HT-29 (cell line): ENCODE measurements at places on chromosomes 5 and 9. TPM values are rescaled to one million over a fixed set of nuclear protein-coding genes. Genes with fewer than 3 reads are reported as not detected.

- no peak for DNase-seq
These were observed 25.9 kb upstream of the ZFAND5 start for GRCh38 chr9:72390907-72391306.

Gene FOXD1
- total RNA-seq, result 0.20 and 0.31 TPM in 2 replicates

Gene OR1J4
- not detected in 2 replicates for total RNA-seq

DNA sequence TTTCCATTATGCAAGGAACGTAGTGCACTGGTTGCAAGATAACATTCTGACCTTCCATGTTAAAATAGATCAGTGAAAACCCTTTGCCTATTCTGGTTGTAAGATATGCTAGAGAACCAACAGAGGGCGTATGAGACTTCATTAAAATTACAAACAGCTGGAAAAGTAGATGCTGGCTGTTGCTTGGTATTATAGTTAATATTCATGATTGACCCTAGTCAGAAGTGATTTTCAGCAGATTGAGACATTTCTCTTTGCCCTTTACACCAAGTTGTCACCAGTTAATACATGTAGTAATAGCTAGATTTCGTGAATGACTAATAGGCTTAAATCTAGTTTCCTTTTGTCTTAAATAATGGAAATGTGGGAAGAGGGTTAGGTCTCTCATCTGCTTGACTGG, 13.8 kb upstream of the FGF18 start:
- no peak for DNase-seq

Gene OR2V1
- not detected in 2 replicates for total RNA-seq

GRCh38 chr9:93064392-93065134, 6.1 kb downstream of the SUSD3 start:
- DNase-seq, result peak; percentile 16

GRCh38 chr5:201672-202071, 10.4 kb downstream of the LRRC14B start:
- no peak for DNase-seq

DNA sequence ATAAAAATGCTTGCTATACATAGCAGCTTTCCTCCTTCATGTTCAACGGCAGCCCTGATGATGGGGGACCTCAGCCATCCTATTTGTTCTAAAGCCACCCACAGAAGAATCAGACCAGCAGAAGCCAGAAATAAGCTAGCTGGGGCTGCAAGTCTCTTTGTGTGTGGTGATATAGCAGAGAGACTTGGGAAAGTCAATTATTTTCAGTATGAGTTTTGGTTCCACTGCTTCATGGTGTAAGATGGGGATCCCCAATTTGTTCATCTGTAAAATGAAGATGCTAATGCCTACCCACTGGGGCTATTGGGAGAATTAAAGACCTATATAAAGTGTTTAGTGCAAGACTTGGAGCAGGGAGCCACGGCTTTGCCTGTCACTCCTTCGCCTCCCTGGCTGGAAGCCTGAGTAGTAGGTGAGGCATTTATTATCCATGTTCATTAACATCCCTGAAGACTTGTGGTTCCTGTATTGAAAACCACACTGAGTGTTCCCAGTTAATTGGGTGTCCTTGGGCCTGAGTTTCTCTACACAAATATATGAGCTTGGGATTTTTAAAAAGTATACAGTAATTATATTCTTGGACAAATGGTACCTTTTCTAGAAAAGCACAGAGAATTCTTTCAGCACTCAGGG, 210.1 kb upstream of the SLC24A2 start:
- no peak for DNase-seq

Gene PTGER4
- 0.42 and 3.6 TPM in 2 replicates for total RNA-seq

Gene MYMK
- total RNA-seq, result not detected in 2 replicates

DNA sequence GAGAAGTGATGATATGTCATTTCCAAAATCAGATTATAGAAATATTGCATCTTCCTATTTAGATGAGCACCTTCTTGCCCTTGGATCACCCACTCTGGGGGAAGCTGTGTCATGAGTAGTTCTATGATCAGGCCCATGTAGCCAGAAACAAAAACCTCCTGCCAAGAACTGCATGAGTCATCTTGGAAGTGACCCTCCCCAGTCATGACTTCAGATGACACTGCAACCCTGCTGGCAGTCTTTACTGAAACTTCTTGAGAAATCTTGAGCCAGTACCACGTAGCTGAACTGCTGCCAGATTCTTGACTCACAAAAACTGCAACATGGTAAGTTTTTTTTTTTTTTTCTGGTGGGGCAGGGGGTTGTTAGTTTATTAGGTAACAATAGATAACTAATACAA, 439.6 kb upstream of the PTGER4 start:
- DNase-seq, result no peak

Gene ENHO
- total RNA-seq, result 0.94 and 1.4 TPM in 2 replicates

DNA sequence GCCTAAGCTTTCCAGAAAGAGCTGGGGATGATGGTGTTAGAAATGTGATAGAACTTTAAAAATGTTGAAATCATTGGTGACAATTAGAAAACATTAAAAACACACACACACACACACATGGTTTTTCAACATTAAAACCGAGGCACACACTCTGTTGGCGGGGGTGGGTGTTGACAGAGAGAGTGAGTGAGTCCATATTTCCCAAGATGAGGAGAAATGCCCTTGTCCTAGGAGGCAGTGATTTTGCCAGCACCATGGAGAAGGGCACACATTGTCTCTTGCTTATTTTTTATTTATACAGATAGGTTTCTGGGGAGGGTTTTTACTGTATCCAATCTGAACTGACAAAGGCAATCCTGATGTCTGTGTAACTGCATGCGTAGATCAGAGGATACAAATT, 152.5 kb downstream of the INSYN2B start:
- DNase-seq, result no peak

- no peak for DNase-seq
These were observed 608.7 kb upstream of the SEMA6A start for GRCh38 chr5:117183326-117183725.

- DNase-seq, result no peak
These were observed 169.5 kb upstream of the POC5 start for GRCh38 chr5:75886706-75887105.

DNA sequence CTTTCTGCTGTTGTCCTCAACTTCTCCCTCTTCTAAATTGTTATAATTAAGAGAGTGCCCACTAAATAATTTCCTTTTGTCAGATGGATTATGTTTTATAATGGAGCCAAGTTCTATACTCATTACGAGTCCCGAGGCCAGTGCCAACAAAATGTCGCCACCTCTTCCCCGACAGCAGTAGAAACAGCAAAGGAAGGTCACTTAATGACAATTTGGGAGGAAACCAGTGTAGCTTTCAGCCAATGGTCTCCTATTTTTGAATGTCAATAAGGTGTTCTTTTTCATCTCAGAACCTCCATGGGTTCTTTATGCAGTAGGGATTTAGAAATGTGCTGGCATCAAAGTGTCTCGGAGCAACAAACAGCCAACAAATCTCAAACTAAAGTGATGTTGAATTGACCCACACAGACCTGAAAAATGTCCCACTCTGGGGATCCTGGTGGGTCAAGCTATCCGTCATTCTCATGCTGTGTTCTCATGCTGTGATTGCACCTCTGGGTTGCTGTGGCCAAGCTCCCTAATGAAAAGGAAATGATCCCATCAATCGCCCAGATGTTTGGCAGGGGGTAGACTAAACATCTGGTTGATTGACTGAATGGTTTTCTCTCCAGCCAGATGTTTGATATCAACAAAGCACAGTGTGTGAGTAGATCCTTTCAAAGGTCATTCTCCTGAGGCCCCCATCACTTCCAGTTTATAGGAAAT, 291.9 kb downstream of the DMAC1 start:
- no peak for DNase-seq

Gene OTULINL
- total RNA-seq, result 7.5 and 8.6 TPM in 2 replicates

DNA sequence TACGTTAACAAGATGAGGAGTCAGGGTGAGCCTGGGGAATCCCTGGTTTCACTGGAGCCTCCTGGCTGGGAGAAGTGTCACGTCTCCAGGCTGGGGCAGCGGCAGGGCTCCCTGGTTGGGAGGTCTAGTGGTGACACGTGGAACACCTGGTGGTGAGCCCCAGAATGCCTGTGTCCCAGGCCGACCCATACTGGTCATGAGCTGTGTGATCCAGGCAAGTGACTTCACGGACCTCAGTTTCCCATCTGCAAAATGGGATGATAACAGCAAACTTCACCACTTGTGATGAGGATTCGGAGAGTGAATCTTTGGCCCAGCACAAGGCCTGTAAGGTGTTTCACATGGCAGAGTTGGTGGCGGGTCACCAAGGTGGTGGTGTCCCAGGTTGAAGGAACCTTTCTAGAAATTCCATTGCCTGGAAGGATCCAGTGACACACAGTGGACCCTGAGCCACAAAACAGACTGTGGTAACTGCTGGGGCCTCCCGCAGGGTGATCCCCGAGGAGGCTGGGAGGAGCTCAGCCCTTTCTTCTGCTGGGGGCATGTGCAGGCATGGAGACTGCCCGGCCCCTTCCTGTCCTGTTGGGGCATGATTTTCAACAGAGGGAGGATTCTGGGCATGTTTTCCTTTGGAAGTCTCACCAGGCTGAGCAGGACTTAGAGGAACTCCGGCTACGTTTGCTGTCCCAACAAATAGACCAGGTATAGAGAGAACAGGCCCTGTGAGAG, 153.9 kb upstream of the IER5L start:
- no peak for DNase-seq

GRCh38 chr9:115234094-115234493, 116.1 kb upstream of the TNC start:
- DNase-seq, result peak; percentile 70

DNA sequence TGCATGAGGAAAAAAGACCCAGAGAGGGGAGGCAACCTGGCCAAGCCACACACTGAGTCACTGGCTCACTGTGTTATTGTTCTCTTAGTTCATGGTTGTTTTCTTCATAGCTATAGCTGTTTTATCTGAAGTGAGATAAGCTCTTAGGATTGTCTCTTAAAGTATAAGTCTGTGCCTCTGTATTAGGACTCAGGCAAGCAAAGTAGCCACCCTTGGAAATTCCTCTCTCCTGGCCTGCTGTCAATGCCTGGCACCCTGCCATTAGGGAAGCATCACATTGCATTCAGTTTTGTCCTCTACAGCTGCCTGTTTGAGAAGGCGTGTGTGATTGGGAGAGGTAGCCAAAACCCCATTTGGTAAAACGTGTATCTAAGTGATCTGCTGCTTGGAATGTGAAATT, 147.4 kb upstream of the GLRA1 start:
- no peak for DNase-seq

GRCh38 chr9:14713187-14713767, 9.3 kb downstream of the CER1 start:
- no peak for DNase-seq

Gene OMD
- not detected in 2 replicates for total RNA-seq

Gene IL13
- total RNA-seq, result not detected in 2 replicates

- DNase-seq, result no peak
These were observed 390.2 kb upstream of the SGCD start for GRCh38 chr5:155936520-155937406.

DNA sequence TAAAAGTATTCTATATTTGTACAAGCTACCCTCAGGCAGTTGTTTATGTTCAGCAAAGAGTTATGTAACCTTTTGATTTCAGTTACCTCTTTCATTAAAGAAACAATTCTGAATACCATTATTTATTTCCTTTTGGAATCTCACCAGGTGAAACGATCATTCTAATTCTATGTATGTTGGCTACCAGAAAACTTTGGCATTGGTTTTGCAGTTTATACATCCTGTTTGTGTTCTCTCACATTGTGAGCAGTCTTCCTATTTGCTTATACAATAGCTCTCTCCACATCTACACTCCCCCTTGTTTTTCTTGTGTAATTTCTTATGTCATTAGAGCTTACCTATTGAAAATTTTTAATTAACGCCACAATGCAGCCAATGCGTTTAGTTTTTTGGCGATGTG, 276.0 kb upstream of the MPDZ start:
- DNase-seq, result no peak

DNA sequence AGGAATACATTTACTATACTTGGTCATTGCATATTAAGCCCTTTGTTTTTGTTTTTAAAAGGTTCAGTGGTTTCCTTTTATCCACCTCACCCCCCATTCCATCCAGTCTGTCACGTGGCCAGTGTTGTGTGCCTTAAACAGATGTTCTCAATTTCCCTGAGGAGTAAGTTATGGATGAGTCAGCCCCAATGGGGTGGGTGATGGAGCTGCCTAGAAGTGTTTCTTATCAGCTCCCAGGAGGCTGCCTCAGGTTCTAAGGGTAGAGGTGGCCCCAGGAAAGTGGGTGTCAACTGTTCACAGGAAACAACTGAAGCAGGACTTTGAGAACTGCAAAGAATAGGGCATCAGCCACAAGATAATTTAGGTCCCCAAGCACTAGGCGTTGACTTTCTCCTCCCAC, 41.1 kb downstream of the ACTBL2 start:
- DNase-seq, result peak; percentile 54

DNA sequence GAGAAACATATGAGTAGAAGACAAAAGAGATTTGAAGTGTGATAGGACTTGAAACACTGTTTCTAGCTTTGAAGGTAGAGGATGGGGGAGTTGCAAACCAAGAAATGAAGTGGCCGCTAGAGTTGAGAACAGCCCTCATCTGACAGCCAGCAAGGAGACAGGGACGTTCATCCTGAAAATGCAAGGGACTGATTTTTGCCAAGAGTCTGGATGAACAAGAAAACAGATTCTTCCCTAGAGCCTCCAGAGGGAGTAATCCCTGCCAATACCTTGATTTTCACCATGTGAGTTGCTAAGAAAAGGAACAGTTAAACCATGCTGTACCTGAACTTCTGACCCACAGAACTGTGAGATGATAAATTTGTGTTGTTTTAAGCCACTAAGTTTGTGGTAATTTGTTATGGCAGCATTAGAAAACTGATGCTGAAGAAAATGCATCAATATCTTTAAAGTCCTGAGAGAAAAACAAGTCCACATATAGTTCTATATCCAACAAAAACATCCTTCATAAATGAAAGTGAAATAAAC, 154.0 kb upstream of the ADAMTSL1 start:
- no peak for DNase-seq

- DNase-seq, result no peak
These were observed 91.1 kb downstream of the DAP start for GRCh38 chr5:10669983-10670382.

- no peak for DNase-seq
These were observed 37.0 kb downstream of the STRBP start for GRCh38 chr9:123231421-123231820.

- DNase-seq, result no peak
These were observed 15.4 kb downstream of the SLC25A46 start for GRCh38 chr5:110754181-110754580.

Gene SPINK5
- total RNA-seq, result 0.39 and 0.76 TPM in 2 replicates

DNA sequence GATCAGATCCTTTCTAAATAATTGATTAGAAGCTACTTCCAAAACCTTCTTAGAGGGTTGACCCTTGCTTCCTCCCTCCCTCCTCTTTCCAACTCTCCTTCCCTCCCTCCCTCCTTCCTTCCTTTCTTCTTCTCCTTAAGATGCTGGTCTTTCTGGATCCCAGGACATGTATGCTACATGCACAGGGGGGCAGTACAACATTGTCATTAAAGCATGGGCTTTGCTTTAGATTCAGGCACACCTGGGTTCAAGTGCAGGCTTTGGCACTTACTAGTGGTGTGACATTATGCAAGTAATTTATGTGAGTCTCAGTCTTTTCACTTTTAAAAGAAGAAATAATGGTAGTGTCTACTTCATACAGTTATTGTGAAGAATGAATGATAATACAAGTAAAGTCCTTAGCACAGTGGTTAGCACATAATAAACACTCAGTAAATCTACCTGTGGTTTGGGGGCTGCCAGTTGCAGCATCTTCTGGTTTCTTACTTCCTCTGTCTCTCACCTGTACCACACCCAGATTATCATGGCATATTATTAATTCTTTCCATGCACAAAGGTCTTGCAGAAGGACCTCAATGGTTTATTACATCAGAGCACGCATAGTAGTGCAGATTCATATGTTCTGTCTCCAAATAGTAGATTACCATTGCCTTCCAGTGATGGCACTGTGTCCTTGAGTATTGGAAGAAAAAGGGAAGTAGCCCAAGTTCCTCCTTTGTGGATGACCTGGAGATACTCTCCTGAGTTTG, 154.1 kb downstream of the ARHGAP26 start:
- DNase-seq, result no peak

Gene DDX4
- not detected in 2 replicates for total RNA-seq

GRCh38 chr9:91208419-91208745, 153.3 kb downstream of the AUH start:
- no peak for DNase-seq
